ENCODE measurements at places on chromosomes 5 and 9.

GRCh38 chr5:74935752-74936091 lies 69.5 kb upstream of the FAM169A start:
- DNase-seq = no peak

- no peak for DNase-seq
Observed at GRCh38 chr5:109231331-109231730, 178.4 kb downstream of the PJA2 start.

- no peak for DNase-seq
Observed at GRCh38 chr5:80194468-80194867, 61.4 kb downstream of the SERINC5 start.

GRCh38 chr9:85009251-85009650 lies 339.7 kb downstream of the NTRK2 start:
- DNase-seq = no peak

- no peak for DNase-seq
Observed at GRCh38 chr5:172043865-172044264, 37.4 kb upstream of the FBXW11 start.

DNA sequence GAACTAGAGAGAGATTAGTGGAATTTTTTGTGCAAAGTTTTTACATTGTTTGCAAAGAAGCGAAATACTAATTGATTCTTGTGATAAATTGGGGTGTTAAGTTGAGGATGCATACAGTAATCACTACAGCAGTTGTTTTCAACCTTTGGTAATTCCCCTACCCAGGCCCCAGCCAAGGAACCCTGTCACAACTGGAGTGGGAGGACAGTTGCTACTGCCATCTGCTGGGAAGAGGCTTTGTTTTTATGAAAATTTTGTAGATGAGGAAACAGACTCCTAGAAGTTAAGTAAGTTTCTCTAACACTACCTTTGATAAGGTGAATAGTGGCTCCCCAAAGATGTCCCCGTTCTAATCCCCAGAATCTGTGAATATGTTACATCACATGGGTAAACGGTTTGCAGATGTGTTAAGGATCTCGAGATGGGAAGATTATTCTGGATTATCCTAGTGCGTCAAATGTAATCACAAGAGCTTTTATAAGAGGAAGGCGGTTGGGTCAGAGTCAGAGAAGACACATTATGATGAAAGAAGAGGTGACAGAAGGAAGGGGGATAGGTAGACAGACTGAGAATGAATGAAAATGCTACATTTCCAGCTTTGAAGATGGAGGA lies 34.0 kb upstream of the PPP1R2B start:
- DNase-seq = no peak

GRCh38 chr9:4832786-4833579 lies 40.2 kb downstream of the RCL1 start:
- no peak for DNase-seq

- no peak for DNase-seq
Observed at GRCh38 chr9:77595426-77596095, 52.6 kb downstream of the GNA14 start.

GRCh38 chr9:124857533-124858162 lies 4.1 kb downstream of the RPL35 start:
- no peak for DNase-seq

Data from effector memory CD4-positive, alpha-beta T cell (primary cell).